ENCODE measurements at places on chromosomes 1 and 21.

DNA sequence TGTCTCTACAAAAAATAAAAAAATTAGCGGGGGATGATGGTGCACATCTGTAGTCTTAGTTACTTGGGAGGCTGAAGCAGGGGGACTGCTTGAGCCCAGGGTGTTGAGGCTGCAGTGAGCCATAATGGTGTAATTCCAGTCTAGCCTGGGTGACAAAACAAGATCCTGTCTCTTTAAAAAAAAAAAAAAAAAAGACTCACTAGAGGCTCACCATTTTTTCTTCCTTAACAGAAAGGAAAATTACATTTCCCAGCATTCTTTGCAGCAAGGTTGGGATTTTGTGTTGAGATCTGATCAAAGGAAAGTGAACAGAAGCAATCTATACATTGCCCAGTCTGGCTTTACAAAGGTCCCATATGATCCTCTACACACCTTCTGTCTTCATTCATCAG, 21.5 kb downstream of the GFI1 start:
- no peak for DNase-seq

DNA sequence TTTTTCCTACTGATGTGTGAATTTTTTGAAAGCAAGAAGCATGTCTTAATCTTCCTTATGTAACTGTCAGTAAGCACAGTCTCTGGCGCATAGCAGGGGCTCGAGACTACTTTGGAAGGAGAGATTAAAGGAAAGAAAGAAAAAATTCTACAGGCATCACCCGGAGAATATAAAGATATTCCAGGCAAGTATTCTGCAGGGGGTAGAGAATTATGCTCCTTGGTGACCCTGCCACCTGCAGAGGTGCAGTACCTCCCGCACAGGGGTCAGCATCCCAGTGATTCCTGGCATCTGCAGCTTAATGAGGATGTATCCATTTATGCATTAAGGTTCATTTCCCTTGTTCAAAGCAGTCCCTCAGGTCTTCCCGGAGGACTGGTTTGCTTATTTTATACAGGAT, 87.6 kb upstream of the WLS start:
- DNase-seq = no peak

- no peak for DNase-seq
Observed at GRCh38 chr21:32021319-32021994, 148.6 kb downstream of the HUNK start.

DNA sequence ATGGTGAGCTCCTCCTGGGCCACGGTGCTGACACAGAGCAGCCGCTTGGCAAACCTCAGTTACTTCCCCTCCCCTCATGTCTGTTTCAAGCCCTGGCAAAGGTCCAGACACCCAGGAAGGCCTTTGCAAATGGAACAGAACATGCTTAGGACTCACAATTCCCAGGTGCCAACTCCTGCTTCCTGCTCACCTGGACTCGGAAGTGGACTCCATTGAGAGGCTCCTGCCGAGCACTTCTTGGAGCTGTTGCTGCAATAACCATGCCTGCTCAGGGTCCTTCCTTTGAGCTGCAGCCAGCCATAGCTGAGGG, 10.7 kb downstream of the DCST2 start:
- no peak for DNase-seq

GRCh38 chr1:160653620-160654016, 6.8 kb upstream of the SLAMF1 start:
- no peak for DNase-seq

DNA sequence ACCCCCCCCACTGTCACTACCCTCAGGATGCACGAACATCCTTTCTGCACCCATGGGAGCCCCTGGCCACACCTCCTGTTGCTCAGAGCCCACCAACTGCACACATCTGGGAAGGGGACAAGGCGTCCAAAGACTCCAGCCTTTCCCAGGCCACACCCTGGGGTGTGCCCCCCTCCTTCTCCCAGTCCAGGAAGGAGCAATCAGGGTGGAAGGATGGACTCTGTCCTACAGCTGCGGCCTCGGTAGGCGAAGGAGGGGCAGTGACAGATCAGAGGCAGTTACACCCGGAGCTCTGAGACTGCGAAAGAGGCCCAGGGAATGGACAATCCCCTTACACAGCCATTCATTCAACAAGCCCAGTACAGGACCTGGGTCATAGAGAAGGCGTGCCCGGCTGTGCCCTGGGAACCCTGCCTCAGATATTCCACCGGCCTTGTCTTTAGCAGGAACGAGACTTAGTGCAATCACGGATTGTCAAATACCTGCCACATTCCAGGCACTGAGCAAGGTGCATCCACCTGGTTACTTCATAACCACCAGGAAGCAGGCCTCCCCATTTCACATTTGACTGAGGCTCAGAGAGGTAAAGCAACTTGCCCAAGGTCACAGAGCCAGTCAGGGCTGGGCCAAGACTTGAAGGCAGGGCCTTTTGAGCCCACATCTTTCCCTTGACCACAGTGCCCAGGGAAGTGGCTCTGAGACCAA, 9.4 kb downstream of the HSPG2 start:
- no peak for DNase-seq

GRCh38 chr21:20373031-20373430, 625.2 kb upstream of the NCAM2 start:
- no peak for DNase-seq

DNA sequence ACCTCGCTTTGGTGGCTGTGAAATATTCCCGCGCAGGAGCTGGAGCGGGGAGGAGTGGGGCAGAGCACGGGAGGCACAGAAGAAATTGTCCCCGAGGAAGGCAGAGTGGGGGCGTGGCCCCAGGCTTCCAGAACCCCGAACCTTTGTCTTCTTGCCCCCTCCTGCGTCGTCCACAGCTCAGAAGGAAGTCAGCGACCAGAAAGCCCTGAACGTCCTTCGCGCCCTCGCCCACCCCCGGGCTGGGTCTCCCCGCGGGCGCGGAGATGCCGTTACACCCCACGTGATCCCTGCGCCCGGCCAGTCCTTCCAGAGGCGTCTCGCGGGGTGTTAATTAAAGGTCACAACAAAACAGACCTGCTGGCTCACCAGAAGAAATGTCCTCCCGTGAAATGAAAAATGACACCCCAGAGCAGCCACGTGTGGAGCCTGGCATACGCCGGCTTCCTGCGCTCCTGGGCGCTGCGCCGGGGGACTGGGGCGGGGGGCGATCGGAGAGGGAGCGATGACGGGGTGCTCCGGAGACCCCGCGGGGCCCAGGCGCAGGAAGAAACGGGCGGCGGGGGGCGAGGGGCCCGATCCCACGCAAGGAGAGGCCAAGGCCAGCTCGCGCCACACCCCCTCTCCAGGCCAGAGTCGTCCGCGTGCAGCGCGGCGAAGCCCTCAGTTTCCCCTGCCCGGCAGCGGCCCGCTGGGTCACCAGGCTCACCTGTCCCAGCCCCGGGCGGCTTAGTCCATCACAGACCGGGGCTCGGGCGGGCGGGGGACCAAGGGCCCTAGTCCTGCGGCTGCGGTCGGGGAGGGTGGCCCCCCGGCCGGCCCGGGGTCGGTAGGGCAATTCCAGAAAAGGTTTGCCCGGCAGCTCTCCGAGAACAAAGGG, 995 bp upstream of the KIF26B start:
- DNase-seq = no peak

DNA sequence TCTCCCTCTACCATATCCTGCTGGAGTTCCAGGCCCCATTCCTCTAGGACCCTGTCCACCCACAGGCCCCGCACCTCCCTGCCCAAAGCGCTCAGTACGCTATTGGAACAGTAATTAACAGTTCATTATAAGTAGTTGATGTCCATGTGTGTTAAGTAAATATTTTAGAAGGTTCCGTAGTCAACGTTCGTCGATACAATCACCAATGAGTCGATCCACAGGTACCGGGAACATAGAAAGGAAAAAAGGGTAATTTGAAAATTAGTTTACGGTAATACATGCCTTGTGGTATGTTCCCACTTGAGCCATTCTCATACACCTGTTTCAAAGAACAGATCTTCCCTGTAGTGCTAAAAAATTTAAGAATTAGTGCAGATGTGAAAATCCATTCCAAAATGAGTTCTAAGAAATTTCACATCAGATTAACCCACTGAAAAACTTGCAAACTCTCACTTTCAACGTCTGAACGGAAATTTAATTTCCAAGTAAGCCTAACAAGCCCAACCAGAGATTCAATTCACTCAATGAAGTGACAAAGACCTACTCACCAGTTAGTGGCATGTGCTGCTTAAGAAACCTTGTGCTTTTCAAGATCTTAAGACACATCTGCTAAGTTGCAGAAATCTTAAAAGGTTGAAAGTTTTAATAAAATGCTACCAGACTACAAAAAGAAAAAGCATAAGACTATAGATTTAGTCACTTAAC, 8.3 kb downstream of the SFPQ start:
- DNase-seq = no peak

DNA sequence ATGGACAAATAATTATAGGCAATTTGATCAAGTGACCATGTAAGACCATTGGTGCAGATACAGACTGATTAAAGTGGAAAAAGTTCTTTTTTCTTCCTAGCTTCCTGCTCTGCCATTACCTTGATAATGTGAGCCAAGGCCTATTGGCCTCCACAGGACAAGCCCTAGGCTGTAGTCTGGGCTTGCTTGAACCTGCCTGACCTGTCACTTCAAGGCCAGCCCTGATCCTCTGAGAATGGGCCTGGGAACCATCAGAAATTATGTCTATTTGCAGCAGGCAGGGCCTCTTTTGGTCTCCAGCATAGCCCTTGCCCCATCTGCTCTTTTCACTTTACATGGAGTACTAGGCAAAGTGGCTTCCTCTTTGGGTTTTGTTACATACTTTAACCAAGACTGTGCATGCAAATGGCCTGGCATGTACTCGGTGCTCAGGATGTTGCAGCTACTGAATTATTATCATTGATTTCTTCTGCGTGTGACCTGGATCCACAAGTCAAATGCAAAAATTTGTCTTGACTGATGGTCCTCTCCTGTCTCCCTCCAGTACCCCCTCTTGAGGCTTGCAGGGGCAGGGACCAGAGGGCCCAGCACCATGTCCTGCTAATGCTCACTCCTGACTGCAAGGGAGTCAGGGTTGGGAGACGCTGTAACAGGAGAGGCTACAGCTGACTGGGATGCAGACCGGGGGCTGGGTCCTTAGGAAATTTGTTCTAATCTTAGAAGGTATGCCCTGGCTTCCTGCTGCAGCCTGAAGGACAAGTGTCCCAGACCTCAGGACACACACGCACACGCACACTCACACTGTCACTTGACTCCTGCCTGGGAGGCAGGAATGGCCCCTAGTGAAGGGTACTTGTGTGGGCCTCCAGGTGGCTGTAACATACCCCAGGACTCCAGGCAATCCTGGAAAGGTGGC, 39.4 kb downstream of the RCSD1 start:
- DNase-seq = peak; percentile 65

DNA sequence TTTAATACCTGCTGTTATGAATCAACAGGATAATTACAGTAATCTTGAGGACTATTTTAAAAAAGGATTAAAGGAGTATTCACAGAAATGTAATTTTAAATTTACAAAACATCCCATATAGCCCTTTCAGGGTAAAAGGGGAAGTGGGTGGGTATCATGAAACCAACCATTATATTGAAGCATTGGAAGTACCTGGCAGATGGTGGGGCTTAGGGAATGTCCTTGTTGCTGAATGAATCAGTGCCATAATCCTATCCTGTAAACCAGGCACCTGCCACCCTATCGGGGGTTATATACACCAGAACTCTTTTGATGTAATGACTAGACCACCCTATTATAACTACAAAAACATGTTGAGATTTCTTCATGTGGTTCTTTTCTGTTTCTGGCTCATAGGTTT, 30.4 kb downstream of the CDC14A start:
- no peak for DNase-seq

DNA sequence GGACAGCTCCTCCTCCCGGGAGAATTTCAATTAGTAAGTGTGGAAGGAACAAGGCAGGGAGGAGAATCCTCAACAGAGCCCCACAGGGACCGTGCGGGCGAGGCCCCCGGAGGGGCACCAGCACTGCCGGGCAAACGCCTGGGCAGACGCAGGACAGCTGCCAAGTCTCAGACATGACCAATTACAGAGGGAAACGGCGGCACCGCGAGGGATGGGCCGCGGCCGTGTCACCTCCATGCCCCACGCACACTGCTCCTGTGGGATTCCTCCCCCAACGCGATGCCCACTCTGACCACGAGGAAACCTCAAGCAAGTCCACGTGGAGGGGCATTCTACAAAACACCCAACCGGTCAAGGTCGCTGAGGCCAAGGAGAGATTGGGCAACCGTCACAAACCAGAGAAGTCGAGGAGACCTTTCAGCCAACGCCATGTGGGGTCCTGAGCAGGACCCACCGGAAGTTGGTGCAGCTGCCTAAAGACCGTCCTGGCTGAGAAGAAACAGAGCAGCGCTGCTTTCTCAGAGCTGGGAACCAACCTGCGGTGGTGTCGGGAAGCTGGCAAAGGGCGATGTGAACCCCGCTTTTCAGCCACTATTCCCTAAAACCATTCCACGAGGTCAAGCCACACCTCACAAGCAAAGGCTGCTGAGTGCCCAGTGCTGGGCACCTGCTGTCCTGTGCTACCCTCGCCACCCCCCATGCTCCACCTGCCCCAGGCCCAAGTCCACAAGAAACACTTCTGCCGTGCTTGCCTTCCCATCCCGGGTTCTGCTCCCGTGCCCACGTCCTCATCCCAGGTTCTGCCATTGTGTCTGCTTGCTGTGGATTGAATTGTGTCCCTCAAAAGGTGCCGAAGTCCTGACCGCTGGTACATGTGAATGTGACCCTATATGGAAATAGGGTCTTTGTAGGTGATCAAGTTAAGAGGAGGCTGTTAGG, 1.4 kb upstream of the KRTAP10-4 start:
- DNase-seq = no peak

GRCh38 chr1:901108-901859, 22.4 kb upstream of the SAMD11 start:
- no peak for DNase-seq

- peak; percentile 24 for DNase-seq
Observed at GRCh38 chr1:21216835-21217811, 40.4 kb upstream of the EIF4G3 start.

DNA sequence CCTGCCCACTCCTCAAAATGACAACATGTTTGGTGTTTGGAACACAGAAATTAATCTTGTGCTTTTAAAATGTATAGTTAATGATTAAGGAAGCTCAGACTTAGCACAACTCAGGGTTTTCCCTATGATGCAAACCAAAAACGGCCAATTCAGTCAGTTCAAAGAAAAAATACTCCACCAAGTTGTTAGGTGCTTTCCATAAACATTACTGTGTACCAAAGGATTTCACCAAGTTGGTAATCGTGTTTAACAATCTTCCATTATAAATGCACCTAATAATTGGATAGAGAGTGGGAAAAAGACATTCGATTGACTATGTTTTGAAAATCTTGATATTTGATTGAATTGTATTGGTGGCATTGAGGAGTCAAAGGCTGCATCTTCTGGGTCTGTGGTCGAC, 33.3 kb upstream of the DUSP10 start:
- DNase-seq = no peak

- no peak for DNase-seq
Observed at GRCh38 chr1:23004112-23004511, 11.5 kb downstream of the TEX46 start.

GRCh38 chr1:236064674-236065508, at the start of gene NID1:
NID1 (minus strand) TSS chr1:236065090; CDS start chr1:236065079, 11 bp downstream.
- no peak for DNase-seq

GRCh38 chr1:90710579-90711536, 6.2 kb downstream of the BARHL2 start:
- no peak for DNase-seq

- no peak for DNase-seq
Observed at GRCh38 chr1:163467289-163467688, 145.5 kb downstream of the NUF2 start.

- no peak for DNase-seq
Observed at GRCh38 chr21:41857771-41858300, 21.3 kb downstream of the PRDM15 start.

GRCh38 chr1:214364386-214364785, 83.4 kb downstream of the SMYD2 start:
- no peak for DNase-seq

GRCh38 chr1:11749203-11749689, 12.7 kb upstream of the C1orf167 start:
- DNase-seq = no peak
